ENCODE measurements at places on chromosomes 2 and 18.

DNA sequence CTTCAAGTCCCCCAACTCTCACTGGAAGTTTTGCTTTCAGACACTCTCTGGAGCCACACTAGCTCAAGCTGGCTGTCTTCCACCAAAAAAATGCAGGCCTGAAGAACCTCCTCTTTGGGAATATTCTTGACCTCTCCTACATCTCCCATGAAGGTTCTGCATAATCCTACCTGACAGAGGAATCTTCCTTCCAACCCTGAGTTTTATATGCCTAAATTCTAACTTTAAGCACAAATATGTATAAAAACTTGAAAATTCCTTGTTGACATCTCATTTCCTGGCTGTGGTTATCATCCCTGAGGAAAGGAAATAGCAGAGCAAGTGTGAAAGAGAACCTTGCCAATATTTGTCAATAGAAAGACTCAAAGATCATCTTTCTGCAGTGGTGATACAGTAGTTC lies 249.0 kb downstream of the LPIN1 start:
- DNase-seq = no peak

GRCh38 chr2:29518010-29518409 lies 402.8 kb downstream of the CLIP4 start:
- DNase-seq = no peak

DNA sequence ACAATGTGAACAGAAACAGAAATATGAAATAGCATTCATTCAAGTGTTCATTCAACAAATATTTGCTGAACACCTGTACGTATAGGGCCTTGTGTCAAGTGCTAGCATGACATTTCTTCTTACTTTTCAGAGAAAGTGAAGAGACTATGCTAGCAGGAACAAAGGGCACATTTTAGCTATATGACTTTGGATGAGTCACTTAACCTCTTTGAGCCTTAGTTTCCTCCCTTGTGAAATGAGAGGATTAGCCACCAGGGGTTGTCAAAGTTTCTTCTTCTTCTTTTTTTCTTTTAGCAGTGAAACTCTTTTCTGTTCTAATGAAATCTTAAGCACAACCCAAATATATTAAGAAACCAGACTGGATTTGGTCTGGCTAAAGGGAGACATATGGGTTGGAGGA lies 53.1 kb downstream of the FIGN start:
- DNase-seq = no peak

- DNase-seq = no peak
Observed at GRCh38 chr2:212364112-212364985, 174.3 kb downstream of the ERBB4 start.

DNA sequence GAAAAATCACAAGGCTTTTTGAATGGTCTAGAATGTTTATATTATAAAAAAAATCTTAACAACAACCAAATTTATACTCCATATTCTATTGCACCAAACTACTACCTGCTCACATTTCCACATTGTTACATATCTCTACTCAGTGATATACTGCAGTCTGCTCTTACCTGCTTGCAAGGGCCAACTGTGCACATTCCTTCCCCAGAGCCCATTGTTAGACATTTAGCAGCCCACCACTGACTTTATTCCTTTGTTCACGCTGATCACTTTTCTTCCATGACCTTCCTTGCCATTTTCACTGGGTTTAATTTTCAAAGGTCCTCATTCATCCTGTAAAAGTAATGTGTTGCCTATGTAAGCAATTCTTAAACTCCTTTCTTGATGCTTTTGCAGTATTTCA lies 109.7 kb upstream of the KCNJ3 start:
- DNase-seq = no peak

GRCh38 chr18:78984941-78985784 lies 5.5 kb downstream of the SALL3 start:
- no peak for DNase-seq

GRCh38 chr2:203532957-203533658 lies 2.0 kb downstream of the RAPH1 start:
- DNase-seq = no peak

DNA sequence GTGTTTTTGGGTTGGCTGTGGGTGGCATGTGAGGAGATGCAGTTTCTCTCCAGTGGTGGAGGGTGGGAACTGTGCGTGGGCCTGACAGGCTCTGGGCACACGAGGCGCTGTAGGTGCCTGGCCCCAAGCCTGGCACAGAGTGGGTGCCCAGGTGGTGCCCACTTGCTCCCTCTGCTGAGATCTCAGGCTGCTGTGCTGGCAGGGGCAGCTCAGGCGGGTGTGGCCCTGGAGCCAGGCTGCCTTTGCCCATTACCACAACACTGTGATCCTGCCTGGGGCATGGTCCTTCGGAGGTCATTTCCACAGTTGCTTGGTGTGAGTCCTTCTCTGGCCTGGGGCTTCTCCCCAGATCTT lies 20.4 kb downstream of the TSHZ1 start:
- no peak for DNase-seq
